ENCODE measurements at places on chromosomes 5 and 9.

GRCh38 chr5:111537141-111538024 is 25.0 kb upstream of the STARD4 start:
- DNase-seq = no peak

- no peak for DNase-seq
These were observed 265.7 kb upstream of the EDIL3 start for GRCh38 chr5:84650429-84650828.

GRCh38 chr9:94449486-94449885 is 105.4 kb upstream of the PCAT7 start:
- DNase-seq = no peak

DNA sequence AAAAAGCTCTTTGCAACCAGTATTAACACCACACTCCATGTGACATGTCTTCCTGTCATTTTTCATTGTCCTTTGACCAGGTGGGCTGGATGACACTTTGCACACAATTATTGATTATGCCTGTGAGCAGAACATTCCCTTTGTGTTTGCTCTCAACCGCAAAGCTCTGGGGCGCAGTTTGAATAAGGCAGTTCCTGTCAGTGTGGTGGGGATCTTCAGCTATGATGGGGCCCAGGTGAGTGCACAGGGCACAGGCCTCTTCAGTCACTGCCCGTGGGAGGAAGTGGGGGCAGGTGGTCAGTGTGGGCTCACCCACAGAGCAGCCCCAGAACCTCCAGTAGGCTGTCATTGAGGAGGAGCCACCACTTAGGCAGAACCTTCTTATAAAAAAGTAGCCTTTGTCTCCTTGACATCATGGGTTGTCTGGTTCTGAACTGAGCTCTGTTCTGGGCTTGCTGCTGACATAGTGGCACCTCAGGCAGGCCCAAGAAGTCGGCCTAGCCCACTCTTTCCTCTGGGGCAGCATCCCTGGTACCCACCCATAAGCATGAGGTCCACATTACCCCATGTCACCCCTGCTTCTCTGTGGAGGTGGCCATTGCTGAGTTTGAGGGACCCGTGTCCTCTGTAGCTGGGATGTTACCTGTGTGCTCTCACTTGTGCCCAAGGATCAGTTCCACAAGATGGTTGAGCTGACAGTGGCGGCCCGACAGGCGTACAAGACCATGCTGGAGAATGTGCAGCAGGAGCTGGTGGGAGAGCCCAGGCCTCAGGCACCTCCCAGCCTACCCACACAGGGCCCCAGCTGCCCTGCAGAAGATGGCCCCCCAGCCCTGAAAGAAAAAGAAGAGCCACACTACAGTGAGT is 39.3 kb downstream of the SECISBP2 start:
- DNase-seq = no peak

- no peak for DNase-seq
These were observed 84.7 kb downstream of the CFAP95 start for GRCh38 chr9:69905286-69905685.

DNA sequence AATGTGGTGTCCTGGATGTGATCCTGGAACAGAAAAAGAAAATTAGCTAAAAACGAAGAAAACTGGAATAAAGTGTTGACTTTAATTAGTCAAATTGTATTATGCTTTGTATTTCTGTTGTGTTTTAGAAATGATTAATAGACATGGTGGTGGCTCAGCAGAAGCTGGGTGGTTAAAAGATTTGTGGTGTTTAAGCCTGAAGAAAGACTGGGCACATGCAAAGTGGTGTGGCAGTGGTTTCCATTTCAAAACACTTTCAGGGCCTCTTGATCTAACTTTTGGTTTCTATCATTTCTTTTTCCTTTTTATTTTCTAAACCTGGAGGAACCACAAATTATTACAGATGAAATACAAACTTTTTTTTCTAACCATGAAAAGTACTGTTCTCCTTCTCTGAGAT is 44.1 kb downstream of the ADGRV1 start:
- DNase-seq = no peak

DNA sequence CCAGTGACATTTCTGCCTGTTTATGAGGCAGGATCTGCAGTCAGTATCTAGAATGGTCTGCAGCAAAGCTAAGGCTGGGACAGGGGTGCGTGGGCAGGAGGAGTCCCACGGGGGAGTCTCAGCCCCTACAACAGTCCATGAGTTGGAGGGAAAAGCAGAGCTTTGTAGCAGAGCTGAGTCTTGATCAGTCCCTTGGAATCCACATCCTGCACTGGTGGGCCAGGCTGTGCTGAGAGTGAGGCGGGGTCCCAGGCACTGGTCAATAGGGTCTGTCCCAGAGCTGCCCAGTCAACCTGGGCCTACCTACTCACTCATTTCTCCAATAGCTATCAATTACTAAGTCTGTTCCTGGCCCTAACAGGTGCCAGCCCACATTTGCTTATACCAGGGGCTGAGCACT is 5.9 kb downstream of the ACSL6 start:
- no peak for DNase-seq

DNA sequence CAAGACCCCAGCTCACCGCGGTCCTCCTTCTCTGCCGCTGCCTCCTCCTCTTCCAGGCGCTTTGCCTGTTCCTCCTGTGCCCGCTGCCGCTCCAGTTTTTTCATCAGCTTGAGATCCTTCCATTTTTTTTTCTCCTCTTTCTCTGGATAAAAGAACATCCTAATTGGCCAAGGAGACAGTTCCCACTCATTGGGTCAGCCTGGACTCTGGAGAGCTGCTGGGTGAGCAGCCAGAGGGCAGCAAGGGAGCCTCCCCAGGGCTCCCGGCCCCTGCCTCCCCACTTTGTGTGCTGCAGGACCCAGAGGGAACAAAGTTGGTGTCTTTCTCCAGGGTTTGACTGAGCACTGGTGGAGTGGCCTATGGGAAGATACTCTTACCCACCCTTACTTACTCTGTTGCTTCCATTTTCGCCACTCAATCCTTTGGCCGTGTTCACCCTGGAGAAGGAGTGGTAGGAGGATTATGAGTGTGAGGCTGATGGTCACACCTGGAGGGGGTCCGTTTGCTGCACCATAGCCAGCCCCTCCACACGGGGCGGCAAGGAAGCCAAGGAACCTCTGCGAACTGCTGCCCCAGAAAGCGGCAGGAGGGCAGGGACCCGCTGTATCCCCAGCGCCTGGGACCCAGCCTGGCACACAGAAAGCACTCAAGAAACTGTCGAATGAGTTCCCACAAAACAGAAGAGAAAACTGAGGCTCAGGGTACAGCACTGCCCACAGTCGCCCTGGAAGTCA is 708 bp downstream of the SPOUT1 start:
- DNase-seq = no peak

DNA sequence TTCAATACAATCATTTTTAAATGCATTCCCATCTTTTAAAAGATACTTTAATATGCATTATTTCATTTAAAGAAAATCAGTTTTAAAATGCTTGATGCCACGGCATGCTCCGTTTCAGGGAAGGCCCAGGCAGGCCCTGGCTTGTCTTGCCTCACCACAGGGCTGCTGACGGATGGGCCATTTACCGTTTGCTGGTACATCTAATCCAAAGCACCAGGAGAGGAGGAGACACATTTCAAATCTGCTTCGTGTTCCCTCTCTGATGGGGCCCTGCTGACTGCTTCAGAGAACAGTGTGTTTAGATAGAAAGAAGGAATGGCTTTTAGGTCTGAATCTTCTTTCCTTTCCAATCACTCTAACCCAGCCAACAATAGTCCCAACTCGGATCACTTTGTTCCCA is 185.2 kb downstream of the DCP2 start:
- no peak for DNase-seq

GRCh38 chr5:36494841-36495601 is 111.4 kb upstream of the SLC1A3 start:
- DNase-seq = no peak

DNA sequence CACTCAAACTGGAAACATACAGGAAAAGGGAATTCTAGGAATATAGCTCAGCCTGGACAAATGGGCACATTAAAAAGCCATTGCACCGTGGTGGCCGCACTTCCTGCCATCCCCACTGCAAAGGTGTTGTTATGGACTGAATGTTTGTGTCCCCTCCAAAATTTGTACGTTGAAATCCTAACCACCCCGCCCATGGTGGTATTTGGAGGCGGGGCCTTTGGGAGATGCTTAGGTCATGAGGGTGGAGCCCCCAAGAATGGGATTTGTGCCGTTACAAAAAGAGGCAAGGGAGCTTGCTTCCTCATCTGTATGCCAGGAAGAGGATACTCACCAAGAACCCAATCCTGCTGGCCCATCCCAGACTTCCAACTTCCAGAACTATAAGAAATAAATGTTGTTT is 1.1 kb upstream of the CMBL start:
- DNase-seq = no peak

DNA sequence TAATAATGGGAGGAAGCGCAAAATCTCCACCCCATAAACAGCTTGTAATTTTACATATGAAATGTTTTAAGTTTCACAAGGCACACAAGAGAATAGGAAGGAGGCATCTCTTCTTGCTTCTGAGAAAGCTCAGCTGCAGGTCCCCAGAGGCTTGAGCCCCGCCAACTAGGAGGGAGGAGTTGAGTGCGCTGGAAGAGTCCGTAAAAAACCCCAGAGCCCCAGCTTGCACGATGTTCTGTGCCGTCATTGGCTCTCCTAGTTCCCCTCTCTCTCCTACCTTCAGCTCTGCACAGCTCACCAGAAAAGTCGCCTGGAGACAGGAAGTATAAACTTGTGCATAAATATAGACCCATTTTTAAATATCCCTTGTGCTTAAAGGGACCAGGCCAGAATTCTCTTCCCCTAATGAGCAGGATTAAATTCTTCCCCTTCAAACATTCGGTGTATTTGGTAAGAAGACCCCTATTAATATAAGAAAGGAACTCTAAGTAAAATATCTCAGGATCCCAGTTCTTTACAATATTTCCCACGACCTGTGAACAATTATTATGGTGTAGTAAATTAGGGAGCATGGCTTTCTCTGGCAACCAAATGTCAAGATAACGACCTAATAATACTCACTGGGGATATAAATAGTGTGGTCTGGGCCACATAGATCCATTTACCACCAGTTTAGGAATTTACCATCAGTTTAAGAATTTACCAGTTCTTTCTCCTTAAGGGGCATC is 13.7 kb downstream of the GLRX start:
- DNase-seq = peak; percentile 75

DNA sequence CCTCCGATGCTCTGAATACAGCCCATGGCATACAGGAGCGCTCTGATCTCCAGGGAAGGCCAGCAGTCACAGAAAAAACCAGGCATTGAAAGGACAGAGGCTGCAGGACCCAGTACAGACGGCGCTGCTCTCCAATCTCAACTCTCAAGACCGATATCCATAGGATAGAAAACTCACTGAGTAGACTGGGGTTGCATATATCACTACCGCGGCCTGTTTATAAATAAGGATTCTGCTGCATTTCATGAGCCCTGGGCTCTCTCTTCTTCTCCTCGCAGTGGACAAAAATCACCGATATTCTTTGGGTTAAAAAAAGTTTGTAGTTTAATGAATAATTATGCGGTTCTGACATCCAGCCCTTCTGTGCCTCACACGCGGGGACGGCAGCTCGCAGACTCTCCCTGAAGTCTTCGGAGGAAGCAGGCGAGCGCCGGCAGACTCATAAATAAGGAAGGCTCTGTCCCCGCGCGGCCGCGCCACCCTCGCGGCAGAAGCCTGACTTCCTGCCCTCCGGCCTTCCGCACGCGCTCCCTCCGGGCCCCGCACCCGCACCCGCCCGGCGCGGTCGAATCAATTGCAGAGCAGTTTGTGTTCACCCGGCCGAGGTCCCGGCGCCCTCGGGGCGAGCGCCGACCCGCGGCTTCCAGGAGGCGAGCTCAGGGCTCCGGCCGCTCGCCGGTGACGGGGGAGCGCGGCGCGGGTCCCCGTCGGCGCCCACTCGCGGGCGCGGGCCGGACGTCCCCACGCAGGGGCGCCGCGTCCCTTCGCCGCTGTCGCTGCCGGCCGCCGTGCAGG is at the start of gene FAM78A:
FAM78A (minus strand) TSS at position 417 of the 795 bp plus-strand sequence; CDS start at position 86, 331 bp downstream.
- DNase-seq = peak; percentile 58

- no peak for DNase-seq
These were observed 87.4 kb downstream of the PAX5 start for GRCh38 chr9:36946653-36947052.

GRCh38 chr5:176781638-176782570 is 28.5 kb upstream of the UNC5A start:
- DNase-seq = no peak

- DNase-seq = no peak
These were observed 43.4 kb downstream of the PPP1R2B start for GRCh38 chr5:156893517-156893916.
